Skeletal muscle tissue (tissue), 5 donors: ENCODE measurements at places on chromosomes 1 and 21. TPM values are rescaled to one million over a fixed set of nuclear protein-coding genes. Genes with fewer than 3 reads are reported as not detected.

RAP1GAP gene
- total RNA-seq: 1.0 TPM

SPOCD1 gene
- total RNA-seq: not detected

CASQ2 gene
- total RNA-seq: 416 TPM

RAB42 gene
- 5.7 TPM for total RNA-seq

CCDC190 gene
- total RNA-seq: 3.1 TPM

MECR gene
- total RNA-seq: 25.1 TPM
